ENCODE measurements at places on chromosomes 4 and X. TPM values are rescaled to one million over a fixed set of nuclear protein-coding genes. Genes with fewer than 3 reads are reported as not detected.
A peak's percentile ranks its signal among the peaks of the same experiment; 100 is the strongest.

DNA sequence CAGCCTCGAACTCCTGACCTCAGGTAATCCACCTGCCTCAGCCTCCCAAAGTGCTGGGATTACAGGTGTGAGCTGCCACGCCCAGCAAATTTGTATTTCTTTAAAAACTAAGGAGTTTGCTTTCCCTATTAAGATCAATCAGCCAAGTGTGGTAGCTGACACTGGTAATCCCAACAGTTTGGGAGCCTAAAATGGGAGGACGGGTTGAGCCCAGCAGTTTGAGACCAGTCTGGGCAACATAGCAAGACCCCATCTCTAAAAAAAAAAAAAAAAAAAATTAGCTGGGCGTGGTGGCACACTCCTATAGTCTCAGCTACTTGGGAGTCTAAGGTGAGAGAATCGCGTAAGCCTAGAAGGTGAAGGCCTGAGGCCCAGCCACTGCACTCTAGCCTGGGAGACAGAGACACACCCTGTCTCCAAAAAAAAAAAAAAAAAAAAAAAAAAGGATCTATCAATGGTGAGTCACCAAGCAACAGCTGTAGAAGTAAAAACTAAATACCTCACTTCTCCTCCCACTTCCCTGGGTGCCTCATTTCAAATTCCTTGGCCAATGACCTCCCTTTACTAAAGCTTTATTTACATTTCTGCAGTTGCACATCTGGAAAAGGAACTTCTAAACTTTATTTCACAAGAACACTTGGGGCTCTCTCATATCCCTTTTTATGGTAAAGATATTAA is 54.5 kb downstream of the LDB2 start:
- no peaks in the 10 kb centered on the region for H3K27me3 ChIP-seq
- DNase-seq: peak; percentile 74
- no peak overlapping the region for H3K4me3 ChIP-seq

- no peak overlapping the region for H3K27ac ChIP-seq
- H3K36me3 ChIP-seq: no peaks in the 10 kb centered on the region
- H3K27me3 ChIP-seq: no peaks in the 10 kb centered on the region
These were observed 3.1 kb downstream of the TADA2B start for GRCh38 chr4:7045961-7046921.

DNA sequence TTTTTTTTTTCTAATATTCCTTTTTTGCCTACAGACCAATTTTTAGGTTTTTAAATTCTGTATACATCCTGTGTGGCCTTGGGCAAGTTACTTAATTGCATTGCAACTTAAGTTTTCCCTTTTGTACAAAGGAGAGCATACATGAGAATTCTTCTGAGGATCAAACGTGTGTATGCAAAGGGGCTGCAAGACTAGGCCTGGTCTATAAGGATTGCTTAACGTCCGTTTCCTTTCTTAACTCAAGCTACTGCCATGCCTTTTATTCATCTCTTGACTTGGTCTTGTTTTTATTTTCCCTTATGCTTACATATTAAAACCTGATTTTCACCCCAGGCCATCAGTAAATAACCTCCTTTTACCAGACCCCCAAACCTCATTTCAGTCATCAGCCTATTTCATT is 13.6 kb downstream of the RBPJ start:
- H3K27me3 ChIP-seq: no peaks in the 10 kb centered on the region
- no peaks in the 10 kb centered on the region for H3K36me3 ChIP-seq
- H3K27ac ChIP-seq: no peak overlapping the region
- H3K4me3 ChIP-seq: no peak overlapping the region
- no peak for DNase-seq

GRCh38 chr4:48546336-48546735 is 56.3 kb downstream of the ZAR1 start:
- H3K4me1 ChIP-seq: no peaks in the 10 kb centered on the region
- H3K27me3 ChIP-seq: no peaks in the 10 kb centered on the region
- H3K4me3 ChIP-seq: no peak overlapping the region
- DNase-seq: peak; percentile 65

DNA sequence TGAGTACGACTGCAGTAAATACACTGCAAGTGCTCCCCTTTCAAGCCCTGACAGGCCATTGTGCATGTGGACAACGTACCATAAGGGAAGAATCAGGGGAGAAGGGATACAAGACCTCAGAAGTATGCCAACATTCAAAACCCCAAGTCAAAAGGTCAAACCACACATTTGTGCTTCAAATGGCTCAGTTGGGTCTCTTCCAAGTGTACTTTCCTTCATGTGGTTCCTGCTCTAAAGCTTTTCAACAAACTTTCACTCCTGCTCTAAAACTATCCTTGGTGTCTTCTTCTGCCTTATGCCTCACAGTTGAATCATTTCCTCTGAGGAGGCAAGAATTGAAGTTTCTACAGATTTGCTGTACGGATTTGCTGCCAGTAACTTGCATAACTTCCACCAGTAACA is 305.7 kb upstream of the SLIT2 start:
- H3K4me3 ChIP-seq: no peak overlapping the region
- no peaks in the 10 kb centered on the region for H3K36me3 ChIP-seq
- H3K4me1 ChIP-seq: no peaks in the 10 kb centered on the region
- no peak overlapping the region for H3K27ac ChIP-seq
- no peaks in the 10 kb centered on the region for H3K27me3 ChIP-seq
- DNase-seq: no peak

- no peak overlapping the region for H3K4me3 ChIP-seq
- DNase-seq: no peak
- H3K4me1 ChIP-seq: peaks cover 21% of the 10 kb centered on the region
- H3K36me3 ChIP-seq: no peaks in the 10 kb centered on the region
- H3K27ac ChIP-seq: no peak overlapping the region
These were observed 289.5 kb downstream of the SMARCA1 start for GRCh38 chrX:129233786-129234185.

DNA sequence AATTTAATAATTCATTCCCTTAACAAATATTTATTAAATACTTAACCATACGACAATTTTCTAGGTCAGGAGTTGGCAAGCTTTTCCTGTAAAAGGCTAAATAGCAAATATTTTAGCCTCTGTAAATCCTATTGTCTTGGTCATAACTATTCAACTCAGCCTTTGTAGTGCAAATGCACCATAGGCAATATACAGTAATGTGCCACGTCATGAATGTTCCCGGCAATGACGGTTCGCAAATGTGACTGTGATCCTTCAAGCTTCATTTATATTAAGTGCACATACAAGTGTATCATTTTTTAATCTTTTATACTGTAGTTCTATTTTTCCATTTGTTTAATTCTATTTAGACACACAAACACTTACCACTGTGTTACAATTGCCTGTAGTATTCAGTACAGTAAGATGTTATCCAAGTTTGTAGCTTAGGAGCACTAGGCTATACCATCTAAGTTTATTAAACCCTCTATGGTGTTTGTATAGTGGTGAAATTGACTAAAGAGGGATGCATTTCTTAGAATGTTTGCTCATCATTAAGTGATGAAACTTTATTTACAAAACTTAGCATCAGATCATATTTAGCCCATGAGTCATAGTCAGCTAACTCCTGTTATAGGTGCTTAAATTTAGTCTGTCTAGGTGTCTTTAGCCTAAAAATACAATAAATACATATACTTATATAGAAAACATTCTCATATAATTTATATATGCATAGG is 553.6 kb downstream of the STPG2 start:
- no peak for DNase-seq
- H3K36me3 ChIP-seq: no peaks in the 10 kb centered on the region
- no peak overlapping the region for H3K4me3 ChIP-seq
- H3K27ac ChIP-seq: no peak overlapping the region
- no peaks in the 10 kb centered on the region for H3K27me3 ChIP-seq

GRCh38 chr4:3451956-3452355 is 10.2 kb downstream of the HGFAC start:
- no peaks in the 10 kb centered on the region for H3K36me3 ChIP-seq
- H3K27ac ChIP-seq: no peak overlapping the region
- DNase-seq: no peak
- H3K4me1 ChIP-seq: peaks cover 5% of the 10 kb centered on the region

DNA sequence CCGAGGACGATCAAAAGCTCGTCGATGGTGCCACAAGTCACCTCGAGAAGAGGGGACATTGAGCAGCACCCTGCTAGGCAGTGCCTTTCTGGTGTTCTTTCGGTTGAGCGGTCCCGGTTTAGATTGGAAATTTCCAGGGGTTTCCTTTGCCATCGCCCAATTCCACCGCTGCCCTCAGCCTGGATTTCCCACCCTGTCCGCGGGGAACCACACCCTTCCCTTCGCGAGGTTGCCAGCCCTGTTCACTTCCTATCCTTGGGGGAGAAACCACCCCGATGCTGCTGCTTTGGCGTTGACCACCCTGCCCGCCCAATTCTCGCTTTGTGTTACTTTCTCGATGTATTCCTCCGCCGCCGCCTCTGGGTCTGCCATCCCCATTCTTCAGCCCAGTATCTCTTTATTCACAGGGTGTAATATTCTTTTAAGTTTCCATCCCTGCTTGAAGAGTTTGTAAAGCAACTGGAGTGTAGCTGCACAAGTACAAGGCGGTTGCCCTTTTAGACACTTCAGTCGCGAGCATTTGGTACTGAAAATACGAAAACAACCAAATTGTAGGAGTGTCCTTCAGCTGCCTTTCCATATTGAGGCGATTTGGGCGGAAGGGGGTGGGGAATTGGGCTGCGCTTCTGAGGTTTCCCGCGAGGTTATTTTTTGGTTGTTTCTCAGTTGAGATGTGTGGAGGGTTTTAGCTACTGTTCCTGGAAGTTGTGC is 1.1 kb downstream of the OGT start:
- H3K36me3 ChIP-seq: peaks cover 3% of the 10 kb centered on the region
- peak; percentile 59 for DNase-seq
- H3K4me3 ChIP-seq: peak overlapping the region; percentile 65
- peaks cover 4% of the 10 kb centered on the region for H3K4me1 ChIP-seq
- H3K27ac ChIP-seq: peak overlapping the region; percentile 56
- no peaks in the 10 kb centered on the region for H3K27me3 ChIP-seq

The GBA3 gene
- not detected for total RNA-seq

GRCh38 chrX:119407681-119408080 is 8.5 kb downstream of the SLC25A43 start:
- no peaks in the 10 kb centered on the region for H3K36me3 ChIP-seq
- no peak overlapping the region for H3K27ac ChIP-seq
- no peaks in the 10 kb centered on the region for H3K4me1 ChIP-seq

DNA sequence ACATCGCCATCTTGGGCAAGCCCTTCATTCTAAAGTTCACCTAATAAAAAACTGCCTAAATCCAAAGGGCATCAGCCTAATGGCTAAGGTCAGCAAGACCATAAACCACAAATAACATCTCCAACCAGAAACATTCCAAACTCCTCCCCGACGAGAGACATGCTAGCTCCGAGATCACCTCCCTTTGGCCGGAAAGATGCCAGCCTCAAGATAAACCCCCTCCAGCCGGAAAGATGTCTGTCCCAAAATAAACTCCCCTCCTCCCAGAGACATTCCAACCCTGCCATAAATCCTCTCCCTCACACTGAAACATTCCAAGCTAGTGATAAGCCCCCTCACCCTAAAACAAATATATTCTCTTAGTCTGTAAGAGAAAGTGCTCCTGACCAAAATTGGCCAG is 13.3 kb upstream of the DYNLT3 start:
- H3K27me3 ChIP-seq: no peaks in the 10 kb centered on the region
- H3K4me3 ChIP-seq: no peak overlapping the region
- H3K4me1 ChIP-seq: no peaks in the 10 kb centered on the region
- peak overlapping the region; percentile 9 for H3K27ac ChIP-seq
- H3K36me3 ChIP-seq: no peaks in the 10 kb centered on the region
- DNase-seq: peak; percentile 8

- no peak overlapping the region for H3K27ac ChIP-seq
- H3K4me1 ChIP-seq: no peaks in the 10 kb centered on the region
- H3K36me3 ChIP-seq: no peaks in the 10 kb centered on the region
- H3K4me3 ChIP-seq: no peak overlapping the region
These were observed 130.7 kb upstream of the GPRIN3 start for GRCh38 chr4:89438102-89438831.

DNA sequence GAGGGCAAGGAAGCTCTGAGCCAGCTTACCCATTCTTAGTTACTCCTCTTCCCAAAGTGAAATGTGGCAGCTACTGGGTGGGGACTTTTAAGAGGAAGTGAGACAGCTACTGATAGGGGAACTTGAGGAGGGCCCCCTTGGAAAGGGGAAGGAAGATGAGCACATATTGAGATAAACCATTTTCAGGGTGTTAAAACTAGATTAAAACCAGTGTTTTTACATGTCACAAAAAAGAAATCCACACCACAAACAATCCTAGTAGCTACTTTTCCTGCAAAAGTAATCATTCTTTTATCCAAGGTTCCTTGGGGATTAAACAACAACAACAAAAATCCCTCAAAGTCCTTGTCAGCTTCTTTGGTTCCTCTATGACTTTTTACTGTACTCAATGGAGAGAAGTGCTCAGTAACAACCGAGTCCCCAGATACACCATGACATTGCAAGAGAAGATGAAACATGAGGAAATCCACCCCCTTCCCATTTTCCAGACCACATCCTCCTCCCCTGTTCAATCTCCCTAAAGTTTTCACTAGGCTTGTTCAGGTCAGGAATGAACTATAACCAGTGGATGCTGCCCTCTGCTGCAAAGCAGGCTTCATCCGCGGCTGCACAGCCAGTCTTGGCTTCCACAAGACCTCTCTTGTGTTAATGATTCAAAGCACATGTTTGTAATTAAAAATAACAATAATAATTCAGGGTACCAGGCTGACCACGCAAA is 113.5 kb upstream of the TMEM164 start:
- DNase-seq: peak; percentile 56
- no peaks in the 10 kb centered on the region for H3K36me3 ChIP-seq
- H3K27me3 ChIP-seq: no peaks in the 10 kb centered on the region
- H3K27ac ChIP-seq: no peak overlapping the region
- no peaks in the 10 kb centered on the region for H3K4me1 ChIP-seq

The ZFP92 gene
- total RNA-seq: 0.09 TPM

- no peak overlapping the region for H3K4me3 ChIP-seq
- no peaks in the 10 kb centered on the region for H3K4me1 ChIP-seq
- no peaks in the 10 kb centered on the region for H3K27me3 ChIP-seq
- DNase-seq: no peak
These were observed 69.8 kb upstream of the NEIL3 start for GRCh38 chr4:177239878-177240277.

The CT47A1 gene
- total RNA-seq: not detected

The YY2 gene
- 0.63 TPM for total RNA-seq

DNA sequence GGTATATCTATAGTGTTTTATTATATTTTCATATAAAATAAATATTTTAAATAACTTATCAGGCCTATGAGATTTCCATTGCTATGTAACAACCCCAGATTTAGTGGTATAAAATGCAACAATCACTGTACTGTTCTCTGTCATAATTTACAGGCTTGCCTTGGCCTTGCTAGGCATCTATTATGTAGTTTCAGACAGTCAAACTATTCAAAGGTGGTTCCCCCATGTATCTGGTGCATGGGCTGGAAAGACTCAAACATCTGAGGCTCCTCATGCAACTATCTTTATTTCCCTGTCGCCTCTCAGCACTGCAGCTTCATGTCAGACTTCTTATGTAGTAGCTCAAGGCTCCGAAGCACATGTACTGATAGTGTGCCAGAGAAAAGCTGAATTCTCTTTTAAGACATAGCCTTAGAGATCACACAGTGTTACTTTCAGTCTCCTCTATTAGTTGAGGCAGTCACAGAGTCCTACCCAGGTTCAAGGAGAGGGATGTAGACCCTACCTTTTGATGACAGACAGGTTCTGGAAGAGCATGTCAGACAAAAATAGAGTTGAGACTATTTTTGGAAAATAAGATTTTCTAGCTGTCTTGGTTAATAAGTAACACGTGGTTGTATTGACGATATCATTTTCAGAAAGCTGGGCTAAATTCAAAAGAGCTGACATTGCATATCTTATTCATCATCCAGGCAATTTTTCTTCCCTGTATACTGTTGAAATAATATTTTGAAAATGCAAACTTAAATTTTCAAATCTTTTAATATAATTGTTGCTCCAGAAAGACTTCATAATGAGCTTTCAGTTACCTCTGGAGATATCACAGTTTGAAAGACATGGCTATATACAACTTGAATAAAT is 19.4 kb downstream of the MTTP start:
- H3K4me1 ChIP-seq: peaks cover 11% of the 10 kb centered on the region
- H3K4me3 ChIP-seq: no peak overlapping the region
- H3K27ac ChIP-seq: peak overlapping the region; percentile 46
- no peak for DNase-seq

The WNK3 gene
- total RNA-seq: 5.6 TPM
